T47D (cell line): ENCODE measurements at places on chromosomes 13 and 19.

DNA sequence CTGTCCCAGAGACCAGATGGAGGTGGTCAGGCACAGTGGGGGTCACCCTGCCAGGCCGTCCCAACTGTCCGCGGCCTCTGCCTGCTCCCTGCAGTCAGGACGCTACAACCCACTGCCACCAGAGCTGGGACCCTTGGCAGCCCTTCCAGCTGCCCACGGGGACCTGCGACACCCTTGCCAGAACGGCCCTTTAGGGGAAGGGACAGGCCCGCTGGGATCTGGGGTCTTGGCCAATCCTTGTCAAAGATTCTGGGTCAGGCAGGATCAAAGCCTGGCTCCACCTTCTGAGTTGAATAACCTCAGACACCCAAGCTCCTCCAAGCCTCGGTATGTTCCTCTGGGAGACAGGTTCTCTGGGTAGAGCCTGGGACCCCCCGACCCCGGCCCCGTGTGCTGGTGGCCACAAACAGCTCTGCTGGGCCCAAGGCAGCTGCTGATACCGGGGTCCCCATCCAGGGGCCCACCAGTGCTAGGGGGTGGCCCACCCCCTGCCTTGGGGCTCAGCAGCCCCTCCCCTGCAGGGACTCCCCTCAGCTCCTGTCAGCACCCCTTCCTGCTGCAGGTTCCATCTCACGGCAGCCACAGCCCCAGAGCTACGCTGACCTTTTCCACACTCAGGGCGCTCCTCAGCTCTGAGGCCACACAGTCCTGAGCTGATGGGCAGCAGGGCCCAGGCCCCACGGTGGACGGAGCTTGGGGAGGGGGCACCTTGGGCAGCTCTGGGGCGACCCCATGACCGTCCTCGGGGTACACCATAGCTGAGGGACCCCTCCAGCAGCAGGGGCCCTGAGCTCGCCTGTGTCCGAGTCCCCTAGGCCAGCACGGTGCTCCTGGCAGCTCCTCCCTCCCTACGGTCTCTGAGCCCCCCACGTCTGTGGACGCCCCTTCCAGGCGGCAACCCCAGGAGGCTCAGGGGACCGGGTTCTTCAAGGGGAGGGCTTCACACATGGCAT, 18.4 kb downstream of the SBNO2 start:
- no peak for DNase-seq

DNA sequence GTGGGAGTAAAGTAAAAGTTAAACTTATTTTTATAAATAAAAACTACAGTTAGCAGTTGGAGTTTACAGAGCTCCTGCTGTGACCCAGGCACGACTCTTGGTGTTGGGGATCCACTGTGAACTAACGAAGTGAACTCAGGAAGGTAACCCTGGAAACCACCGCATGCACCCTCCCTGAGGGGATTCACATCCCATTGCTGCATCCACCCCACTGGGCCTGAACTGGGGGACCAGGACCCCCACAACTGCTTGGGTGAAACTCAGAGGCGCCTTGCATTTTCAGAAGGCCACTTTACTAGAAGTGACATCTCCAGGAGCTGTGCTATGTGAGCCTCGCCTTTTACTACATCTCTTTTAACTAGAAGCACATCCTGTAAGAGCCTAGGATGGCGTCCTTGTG, 166.4 kb downstream of the TEX29 start:
- DNase-seq, result no peak

DNA sequence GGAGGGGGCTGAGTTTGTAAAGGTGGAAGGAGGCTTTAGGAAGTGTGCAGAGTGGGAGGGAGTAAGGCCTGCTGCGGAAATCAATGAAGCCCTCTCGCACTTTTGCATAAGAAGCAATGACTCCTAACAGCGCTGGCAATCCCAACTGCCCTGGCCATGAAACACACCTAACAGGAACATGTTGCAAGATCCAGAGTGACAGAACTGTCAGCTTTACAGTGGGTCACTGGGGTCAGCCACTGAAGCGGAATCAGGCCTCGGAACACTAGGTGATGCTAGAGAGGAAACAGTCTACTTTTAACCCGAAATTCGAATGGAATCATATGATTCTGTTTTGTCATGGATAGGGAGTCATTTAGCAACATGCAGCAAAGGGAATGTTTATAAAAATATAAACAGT, 54.4 kb downstream of the FGF14 start:
- no peak for DNase-seq

DNA sequence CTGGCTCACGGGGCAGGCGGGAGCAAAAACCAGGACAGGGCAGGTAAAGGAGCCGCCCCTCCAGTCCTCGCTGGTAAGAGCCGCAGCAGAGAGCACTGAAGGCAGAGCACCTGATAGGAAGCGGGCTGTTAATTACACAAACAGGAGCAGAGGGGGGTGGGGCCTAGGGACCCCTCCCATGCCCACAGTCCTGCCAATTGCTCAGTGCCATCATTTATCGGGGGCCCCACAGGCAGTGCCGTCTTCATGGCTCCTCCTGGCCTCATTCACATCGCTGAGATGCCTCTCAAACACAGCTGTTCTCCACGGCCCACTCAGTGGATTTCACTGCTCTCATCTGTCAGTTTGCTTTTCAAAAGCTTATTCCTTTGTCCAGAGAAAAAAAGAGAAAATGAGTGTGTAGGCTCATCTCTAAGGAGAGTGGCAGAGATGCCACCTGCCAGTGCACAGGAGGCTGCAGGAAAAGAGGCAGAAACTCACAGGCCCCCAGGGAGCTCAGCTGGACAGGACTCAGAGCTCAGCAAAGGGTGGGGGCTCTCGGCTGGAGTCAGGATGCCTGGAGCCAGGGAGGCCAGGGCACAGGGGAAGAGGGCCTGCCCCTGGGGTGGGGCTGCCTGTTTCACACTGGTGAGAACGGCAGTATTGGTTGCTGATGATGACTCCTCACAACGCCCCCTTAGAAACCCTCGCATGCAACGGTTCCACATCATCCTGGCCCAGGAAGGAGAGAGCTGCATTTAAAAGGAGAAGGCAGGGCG, 174.6 kb downstream of the COL4A1 start:
- DNase-seq, result no peak

DNA sequence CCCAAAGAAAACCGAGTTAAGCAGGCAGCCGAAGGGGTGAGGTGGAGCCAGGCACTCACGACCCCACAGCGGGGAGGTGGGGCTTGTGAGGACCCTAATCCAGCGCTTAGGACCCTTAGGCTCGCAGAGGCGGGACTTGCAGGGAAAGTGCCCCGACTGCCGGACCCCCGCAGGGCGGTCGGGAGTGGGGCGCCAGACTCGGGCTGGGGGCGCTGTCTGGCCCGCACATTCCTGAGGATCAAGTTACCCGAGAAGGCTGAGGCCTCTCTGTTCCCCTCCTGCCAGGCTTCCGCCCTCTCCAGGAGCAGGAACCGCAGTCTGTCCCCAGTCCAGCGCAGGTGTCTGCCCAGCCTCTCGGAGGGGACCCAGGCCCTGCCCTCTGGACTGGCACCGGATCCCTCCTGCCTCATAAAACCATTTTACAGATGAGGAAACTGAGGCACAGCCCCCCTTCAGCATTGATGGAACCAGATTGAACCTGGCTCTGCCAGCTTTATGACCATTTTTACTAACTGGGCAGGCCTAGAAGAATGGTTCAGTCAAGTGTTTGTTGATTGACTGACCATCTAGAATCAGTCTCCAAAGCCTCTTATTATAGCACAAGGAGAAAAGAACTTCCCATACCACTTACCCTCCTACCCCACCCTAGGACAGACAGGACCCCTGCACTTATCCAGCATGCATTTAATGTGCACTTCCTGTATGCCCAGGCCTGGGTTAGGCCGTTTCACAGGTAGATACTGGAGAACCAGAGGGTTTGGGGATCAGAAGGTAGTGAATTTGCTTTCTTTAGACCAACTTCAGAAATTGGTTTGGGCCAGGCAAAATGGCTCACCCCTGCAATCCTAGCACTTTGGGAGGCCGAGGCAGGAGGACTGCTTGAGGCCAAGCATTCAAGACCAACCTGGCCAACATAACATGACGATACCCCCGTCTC, 6.7 kb upstream of the JUND start:
- DNase-seq, result no peak

GRCh38 chr13:114057166-114058050, 75.0 kb downstream of the RASA3 start:
- DNase-seq, result no peak

GRCh38 chr13:113991191-113991669, 17.4 kb upstream of the C13orf46 start:
- DNase-seq, result no peak

- DNase-seq, result peak; percentile 96
Measured at GRCh38 chr19:40605216-40605971, 4.2 kb downstream of the LTBP4 start.

DNA sequence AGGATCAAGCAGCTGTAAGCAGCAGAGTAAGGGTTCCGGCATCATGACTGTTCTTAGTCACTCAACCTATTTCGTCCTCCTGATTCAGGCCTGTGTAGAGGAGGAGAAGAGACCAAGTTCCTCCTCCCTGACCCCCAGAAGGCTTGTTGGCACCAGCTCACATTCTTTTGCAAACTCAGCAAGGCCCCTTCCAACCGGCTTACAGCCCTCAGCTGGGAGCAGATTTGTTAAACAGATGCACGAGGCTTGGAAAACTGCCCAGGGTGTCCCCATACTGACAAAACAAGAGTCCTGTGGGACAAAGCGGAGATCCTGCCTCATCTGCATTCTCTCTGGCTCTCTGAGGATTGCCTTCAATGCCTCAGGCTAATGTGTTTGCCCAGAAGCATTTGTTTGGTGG, 113.2 kb upstream of the SOX21 start:
- no peak for DNase-seq

DNA sequence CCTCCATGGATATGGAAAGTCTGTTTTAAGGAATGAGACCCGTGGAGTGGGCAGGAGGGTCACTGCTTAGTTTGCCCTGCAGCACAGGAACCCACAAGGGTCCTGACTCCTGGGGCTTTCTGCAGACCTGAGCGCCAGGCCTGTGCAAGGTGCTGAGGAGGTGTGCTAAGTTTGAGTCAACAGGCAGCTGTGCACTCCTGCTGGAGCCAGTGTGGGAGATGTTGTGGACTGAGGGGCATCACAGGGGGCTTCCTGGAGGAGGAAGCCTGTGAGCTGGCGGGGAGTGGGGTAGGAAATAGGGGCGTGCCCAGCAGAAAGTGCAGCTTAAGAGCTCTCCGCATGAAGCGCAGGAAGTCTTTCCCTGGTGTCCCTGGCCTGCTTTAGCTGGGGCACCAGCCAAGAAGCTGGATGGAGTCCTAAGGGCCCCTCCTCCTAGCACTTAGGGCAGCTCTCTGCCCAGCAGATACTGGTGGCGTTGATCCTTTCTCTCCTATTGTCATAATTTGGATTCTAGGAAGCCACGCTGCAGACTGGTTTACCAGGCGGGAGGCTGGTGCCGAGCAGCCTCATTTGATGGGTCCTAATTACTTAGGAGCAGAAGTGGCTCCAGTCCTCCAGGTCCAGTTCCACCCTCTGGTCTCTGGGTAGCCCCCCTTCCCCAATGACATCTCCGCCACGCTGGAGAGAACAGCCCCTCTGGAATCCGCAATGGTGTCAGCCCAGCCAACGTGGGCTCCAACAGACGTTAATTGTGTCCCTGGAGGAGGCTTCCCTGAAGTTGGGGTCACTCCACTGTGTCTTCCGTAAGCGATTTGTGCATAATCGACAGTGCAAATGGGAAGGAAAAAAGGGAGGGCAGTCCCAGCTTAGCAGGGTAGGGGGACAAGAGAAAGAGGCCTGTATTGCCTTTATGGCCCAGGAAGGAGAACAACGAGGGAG, 309.2 kb downstream of the ZNF536 start:
- no peak for DNase-seq

GRCh38 chr13:77456271-77456670, 79.2 kb upstream of the SCEL start:
- DNase-seq, result no peak

GRCh38 chr13:29936051-29936813, 85.8 kb upstream of the UBL3 start:
- DNase-seq, result no peak

- DNase-seq, result no peak
Measured at GRCh38 chr13:48501705-48502104, 31.2 kb downstream of the RCBTB2 start.

GRCh38 chr19:8528500-8528899, 14.5 kb upstream of the ZNF414 start:
- no peak for DNase-seq

- DNase-seq, result no peak
Measured at GRCh38 chr13:81058916-81059290, 718.0 kb upstream of the SPRY2 start.

DNA sequence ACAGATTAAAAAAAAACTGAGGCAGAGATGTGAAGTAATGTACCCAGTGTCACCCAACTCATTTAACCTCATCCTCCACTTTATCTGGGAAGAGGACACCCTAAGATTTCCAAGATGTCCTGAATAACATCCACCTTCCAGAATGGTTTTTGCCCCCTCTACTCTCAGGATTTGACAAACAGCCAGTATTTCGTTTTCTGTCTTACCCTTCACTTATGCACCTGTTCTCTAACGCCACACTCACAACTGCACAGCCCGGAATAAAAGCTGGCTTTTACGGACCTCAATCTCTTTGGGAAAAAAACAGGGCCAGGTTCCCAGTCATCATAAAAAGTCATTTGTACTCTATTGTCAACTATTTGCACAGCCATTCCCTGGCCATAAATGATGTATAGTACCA, 21.2 kb upstream of the CEACAM6 start:
- no peak for DNase-seq

- no peak for DNase-seq
Measured at GRCh38 chr13:43303033-43303729, 279.8 kb downstream of the DNAJC15 start.

DNA sequence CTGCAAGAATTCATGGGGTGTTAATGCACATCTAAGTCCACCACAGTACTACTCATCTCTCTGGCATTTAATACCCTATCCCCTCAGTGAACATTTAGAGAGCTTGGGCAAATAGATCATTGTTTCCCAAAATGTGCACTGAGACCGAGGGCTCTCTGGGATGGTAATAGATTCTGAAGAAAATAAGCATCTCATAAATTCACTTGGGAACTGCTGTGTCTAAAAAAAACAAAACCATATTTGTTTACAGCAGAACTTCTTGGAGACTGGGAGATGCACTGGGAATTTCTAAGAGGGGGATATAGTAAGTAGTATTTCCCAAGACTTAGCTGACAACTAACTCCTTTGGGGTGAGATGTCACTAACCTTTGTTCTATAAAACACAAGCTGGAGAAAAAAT, 58.4 kb downstream of the ENOX1 start:
- no peak for DNase-seq

DNA sequence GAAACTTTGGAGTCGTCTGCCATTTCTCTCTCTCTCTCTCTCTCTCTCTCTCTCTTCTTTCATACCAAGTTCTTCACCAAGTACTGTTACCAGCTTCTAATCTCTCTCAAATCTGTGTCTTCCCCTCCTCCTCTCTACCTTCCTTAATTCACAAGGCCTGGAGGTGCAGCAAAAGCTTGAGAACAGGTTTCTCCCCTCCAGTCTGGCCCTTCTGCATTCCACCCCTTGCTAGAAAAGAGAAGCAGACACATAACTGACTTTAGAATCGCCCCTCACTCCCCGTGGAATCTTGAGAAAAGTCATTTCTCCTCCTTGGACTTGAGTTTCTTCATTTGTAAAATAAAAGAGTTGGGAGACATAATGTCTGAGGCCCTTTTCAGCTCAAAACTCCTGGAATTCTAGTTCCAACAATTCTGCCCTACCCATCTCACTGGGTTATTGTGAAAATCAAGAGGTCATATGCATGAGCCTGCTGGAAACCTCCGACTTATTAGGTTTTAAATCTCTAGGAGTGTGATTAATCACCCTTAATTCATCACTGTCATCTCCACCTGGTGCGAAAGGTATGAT, 20.4 kb downstream of the AMER2 start:
- DNase-seq, result peak; percentile 44
